GM12865 (cell line): ENCODE measurements at places on chromosomes 3 and 15.

DNA sequence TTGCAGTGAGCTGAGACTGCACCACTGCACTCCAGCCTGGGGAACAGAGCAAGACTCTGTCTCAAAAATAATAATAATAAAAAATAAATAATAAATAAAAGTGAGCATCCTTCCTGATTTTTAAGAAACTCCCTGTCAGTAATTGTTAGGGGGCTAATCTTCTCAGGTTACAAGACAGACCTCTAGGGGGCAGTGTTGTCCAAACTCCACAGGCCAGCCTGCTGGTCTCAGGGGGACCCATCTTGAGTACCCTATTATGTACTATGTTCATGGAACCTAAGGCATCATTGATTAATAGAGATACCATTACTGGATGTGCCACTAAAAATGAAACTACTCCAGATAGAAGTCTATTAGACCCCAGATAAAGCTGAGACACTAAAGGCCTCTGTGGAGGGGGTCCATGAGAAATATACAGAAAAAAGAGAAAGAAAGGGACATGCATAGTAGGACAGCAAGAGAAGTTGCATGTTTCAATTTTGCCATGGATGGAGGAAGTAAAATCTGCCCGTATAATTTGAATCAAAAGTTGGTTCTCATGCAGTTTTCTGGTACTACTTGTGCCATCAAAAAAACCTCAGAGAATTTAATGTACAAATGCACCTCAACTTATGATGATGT is 85.5 kb upstream of the CDV3 start:
- DNase-seq: peak; percentile 70

DNA sequence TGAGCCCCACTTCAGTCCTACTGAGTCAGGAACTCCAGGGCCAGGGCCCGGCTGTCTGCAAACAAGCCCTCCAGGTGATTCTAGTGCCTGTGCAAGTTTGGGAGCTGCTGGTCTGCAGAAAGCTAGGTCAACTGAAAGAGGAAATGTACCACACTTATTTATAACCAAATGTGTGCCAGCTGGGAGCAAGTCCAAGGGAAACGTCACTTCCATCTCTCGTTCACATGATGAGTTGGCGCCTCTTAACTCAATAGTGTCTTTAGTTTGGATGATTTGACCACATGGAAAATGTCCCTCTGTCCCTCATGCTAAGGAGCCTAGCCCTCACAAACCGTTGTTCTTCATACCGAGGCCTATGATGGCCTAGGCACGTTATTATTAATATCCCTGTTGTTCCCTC is 43.2 kb downstream of the GOLGA8S start:
- DNase-seq: no peak

- no peak for DNase-seq
Measured at GRCh38 chr15:68787609-68788263, 33.0 kb downstream of the ANP32A start.

GRCh38 chr3:13433912-13434311 is 13.8 kb upstream of the NUP210 start:
- DNase-seq: no peak

- no peak for DNase-seq
Measured at GRCh38 chr15:87365186-87365585, 891.4 kb downstream of the NTRK3 start.
